Stimulated activated naive CD4-positive, alpha-beta T cell (primary cell): ENCODE measurements at places on chromosomes 11 and 22.
A peak's percentile ranks its signal among the peaks of the same experiment; 100 is the strongest.

DNA sequence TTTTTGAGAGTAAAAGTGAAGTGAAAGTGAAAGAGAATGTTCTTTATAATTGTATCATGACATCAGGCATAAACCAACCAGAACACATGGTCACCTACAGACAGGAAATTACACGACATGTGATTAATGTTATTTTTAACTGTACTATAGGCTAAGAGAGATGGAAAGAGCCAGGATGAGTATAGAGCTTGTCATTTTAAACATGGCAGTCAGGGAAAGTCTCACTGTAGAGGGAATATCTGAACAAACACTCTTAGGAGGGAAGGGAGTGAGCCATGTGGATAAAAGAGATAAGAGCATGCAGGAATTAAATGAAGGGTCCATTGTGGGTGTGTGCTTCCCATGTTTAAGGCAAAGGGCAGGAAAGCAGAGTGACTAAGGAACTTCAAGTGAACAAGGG lies 599.1 kb upstream of the FAT3 start:
- no peak for DNase-seq

DNA sequence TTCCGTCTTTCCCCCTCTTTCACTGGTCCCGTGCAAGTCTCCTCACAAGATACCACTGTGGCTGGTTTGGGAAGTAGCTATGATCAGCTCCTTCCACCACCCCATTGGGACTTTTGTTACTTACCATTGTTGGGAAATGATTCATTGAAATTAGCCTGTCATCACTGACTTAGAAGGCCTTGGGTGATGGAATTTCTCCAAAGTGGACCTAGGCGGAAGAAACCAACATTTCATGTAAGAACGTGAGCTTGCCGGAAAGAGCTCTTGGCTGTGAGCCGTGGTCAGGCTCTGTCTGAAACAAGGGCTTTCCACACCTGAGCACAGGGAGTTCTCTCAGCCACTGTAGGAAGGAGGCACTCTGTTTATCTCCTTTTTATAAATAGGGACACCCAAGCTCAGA lies 23.5 kb upstream of the CRYBB3 start:
- no peak for DNase-seq

DNA sequence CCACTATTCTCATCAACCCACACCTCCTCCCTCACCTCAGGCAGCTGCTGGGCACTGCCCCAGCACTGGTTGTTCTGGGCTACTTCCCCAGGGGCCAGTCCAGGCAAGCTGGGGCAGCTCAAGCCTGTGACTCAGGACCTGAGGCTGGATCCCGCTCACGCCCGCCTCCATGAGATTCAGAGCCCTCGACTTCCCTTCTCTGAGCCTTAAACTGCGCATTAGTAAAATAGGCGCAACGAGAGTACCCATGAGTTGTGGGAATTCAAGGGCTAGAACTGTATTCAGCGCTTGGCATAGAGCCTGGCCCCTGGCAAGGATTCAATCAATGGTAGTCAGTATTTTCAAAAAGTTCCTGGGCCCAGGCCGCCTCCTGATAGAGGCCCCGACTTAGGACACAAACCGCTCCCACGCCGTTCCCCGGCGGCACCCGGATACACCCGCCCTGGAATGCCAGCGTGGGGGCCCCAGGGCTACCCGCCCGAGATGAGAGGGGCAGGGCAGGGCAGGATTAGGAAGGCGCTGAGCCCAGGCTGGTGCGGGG lies 723 bp upstream of the CD82 start:
- no peak for DNase-seq

DNA sequence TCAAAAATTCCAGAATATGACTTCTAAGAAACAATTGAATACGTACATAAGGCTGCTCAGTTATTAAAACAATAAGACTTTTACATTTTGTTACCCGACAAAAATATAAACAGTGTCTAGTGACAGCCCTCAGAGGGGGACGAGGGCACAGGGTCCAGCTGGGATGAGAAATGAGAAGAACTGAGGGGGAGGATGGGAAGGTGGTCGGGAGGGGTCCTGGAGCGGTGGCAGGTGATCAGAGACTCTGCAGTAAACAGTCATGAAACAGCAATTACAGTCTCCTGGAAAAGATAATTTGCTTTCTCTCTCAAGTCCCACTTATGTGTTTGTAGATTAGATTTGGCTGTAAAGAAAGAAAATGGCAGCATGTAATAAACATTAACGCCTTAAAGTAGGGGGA lies 56.0 kb downstream of the PACSIN2 start:
- no peak for DNase-seq

- no peak for DNase-seq
These were observed 13.2 kb downstream of the CCND1 start for GRCh38 chr11:69654001-69654659.

- DNase-seq, result no peak
These were observed 12.6 kb downstream of the IL10RA start for GRCh38 chr11:117998664-117999353.

DNA sequence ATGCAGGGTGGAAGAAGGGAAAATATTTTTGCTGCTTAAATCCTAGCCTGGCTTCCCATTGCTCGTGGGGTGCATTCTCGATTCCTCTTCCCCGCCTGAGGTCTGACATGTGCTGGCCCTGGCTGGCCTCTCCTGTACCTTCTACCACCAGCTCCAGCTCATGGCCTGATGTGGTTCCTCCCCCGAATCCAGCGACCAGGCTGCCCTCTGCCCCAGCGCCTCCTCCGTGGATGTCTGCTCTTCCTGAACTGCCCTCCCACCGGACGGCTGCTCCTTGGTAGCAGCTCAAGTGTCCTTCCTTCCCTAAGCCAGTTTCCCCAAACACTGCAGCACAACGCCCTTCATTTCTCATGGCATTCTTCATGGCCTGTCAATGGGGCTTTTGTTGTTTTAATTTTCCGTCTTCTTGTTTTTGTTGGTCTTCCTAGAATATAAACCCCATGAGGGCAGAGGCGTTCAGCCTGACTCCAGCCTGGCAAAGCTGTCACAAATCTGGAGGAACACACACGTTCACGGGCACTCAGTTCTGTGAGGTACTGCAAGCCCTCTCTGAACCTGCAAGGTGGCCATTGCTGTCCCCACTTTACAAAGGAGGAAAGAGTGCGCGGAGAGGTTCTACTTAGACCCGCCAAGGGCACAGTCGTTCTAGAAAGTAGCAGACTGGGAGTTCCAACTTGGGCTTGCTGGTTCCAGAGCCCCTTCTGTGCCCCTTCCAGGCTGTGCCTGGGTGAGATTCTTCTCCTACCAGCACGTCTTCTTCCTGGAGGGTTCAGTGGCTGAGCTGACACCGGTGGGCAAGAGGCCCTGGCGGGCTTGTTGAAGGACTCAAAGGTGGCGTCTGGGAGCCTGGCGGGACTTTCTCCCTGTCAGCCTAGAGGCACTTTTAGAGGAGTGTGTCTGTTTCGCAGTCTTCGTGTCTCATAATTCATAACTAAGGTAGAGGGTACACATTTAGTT lies 953 bp upstream of the LRP5 start:
- peak; percentile 15 for DNase-seq

- peak; percentile 27 for DNase-seq
These were observed 43.2 kb downstream of the NEU3 start for GRCh38 chr11:75031771-75032549.

- no peak for DNase-seq
These were observed 60.5 kb upstream of the UCP3 start for GRCh38 chr11:74069146-74070046.

GRCh38 chr11:28702450-28702790 lies 594.2 kb downstream of the METTL15 start:
- no peak for DNase-seq

- no peak for DNase-seq
These were observed 385.6 kb upstream of the LRRC4C start for GRCh38 chr11:41845066-41845465.

- no peak for DNase-seq
These were observed 5.8 kb upstream of the SEPTIN5 start for GRCh38 chr22:19708321-19709011.

GRCh38 chr11:8336356-8337129 lies 72.9 kb upstream of the LMO1 start:
- no peak for DNase-seq

GRCh38 chr11:129785383-129786111 lies 30.1 kb upstream of the TMEM45B start:
- DNase-seq, result no peak

- DNase-seq, result peak; percentile 56
These were observed 732 bp upstream of the SORL1 start for GRCh38 chr11:121451178-121451985.

DNA sequence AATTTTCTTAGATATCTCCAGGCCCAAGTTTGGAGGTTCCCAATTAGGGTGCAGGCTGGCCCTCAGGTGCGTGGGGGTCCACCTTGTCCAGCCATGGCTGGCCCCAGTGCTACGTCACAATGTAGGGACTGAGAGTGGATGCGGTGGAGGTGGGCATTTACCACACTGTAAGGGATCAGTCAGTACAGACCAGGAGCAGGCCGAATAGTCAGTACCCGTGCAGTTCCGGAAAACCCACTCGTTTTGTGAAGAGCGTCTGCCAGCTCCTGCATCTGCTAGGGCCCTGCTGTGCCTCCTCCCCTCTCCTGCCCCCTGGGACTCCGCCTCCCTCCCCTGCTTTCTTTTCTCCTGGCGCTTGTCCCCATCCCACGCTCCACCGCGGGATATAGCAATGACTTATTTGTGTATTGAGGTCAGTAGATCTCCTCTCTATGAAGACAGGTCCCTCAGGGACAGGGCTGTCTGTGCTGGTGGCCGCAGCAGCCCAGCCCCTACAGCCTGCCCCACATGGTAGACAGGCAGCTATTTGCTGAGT lies 50.4 kb upstream of the SEPTIN5 start:
- no peak for DNase-seq

- no peak for DNase-seq
These were observed 193.9 kb downstream of the KIF18A start for GRCh38 chr11:27914080-27914479.

- no peak for DNase-seq
These were observed 1401.0 kb downstream of the BRD1 start for GRCh38 chr22:48426466-48427380.

GRCh38 chr22:38700270-38700788 lies 414 bp downstream of the JOSD1 start:
- peak; percentile 54 for DNase-seq
